ENCODE measurements at places on chromosomes 11 and 22.
A peak's percentile ranks its signal among the peaks of the same experiment; 100 is the strongest.

GRCh38 chr11:126138636-126139035 lies 72.8 kb downstream of the RPUSD4 start:
- DNase-seq: no peak

DNA sequence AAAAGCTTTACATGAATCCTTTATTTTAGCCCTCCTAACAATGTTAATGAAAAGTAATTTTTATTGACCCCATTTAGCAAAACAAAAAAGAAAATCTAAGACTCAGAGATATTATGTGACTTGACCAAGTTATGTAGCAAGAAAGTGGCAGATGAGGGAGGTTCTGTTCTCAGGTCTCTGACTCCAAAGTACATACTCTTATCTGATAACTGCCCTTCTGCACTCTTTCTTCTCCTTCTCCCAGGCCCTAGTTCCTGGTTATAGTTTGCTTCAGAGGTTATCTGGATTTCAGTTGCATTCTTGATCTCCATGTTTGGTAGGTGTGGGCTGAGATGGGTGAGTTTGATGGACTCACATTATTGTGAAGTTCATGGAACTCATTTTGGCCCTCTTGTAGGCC lies 4.5 kb downstream of the OR9Q2 start:
- DNase-seq: no peak

- no peak for DNase-seq
Observed at GRCh38 chr11:68680541-68681231, 3.7 kb upstream of the GAL start.

- peak; percentile 52 for DNase-seq
Observed at GRCh38 chr11:103317118-103317517, 207.9 kb downstream of the DYNC2H1 start.

DNA sequence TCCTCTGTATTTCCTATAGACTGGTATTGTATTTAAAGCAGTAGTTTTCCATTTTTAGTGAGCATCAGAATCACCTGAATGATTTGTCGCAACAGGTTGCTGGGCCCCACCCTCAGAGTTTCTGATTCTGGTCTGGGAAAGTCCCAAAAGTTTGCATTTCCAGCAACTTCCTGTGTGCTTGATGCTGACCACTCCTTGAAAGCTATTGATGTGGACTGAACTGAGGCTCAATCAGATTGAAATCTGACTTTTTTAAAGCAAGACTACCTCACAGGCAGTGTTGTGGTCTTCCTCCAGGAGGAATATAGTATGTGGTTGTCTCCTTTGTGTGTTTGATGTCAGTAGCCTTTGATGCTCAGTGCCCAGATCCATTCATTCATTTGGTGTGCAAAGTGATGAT lies 17.2 kb upstream of the MPZL2 start:
- DNase-seq: no peak

DNA sequence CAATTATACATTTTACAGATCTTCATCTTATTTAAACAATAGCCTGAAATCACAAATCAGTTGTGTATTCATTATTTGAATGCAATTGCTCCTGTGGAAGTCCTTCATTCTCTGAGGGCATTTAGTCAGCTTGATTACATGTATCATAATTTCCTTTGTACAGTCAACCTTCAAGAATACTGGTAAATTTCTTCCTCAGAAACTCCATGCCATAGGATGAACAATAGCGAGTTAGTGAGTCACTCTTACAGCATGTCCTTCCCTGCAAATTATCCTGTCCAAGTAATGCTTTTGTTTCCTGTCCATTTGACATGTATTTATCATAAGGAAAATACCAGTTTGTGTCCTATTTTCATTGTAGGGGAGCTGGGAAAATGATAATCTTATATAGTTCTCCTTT lies 3.8 kb downstream of the OR10S1 start:
- DNase-seq: peak; percentile 67

DNA sequence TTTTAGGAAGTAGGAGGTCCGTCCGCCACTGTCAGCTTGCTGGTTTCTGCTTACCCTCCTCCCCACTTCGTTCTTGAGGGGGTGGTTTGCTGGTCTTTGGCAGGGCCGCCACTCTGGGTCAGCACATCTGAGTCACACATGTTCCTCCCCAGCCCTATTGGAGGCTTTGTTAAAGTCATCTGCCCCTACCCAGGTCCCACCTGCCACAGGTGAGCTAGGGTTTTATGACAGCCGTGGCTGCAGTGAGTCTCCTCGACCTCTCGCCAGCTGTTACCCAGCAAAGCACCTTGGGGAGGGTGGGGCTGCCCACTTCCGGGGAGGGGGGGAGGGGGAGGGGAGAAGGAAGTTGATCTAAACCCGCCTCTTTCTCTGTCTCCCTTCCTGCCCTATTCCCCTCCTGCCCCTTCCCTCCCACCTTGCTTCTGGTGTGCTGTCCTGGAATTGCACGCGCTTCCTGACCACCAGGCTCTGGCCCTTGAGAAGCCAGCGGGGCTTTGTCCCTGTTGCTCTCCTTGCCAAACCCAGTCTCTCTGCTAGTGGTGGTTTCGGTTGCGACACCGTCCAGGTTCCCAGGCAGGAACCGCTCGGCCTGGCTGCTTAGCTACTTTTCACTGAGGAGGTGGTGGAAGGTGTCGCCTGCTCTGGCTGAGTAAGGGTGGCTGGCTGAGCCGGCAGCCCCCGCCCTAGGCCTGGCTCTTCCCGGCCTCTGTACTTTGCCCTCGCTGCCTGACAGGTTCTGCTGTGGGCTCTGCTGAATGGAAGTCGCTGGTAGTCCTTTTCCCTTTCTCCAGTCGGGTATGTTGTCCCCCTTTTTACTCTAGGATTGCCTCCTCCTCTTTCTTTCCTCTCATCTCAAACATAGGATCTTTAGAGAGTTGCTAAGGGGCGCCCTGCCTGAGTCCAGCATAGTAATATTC lies 28.5 kb downstream of the RCOR2 start:
- DNase-seq: peak; percentile 43

DNA sequence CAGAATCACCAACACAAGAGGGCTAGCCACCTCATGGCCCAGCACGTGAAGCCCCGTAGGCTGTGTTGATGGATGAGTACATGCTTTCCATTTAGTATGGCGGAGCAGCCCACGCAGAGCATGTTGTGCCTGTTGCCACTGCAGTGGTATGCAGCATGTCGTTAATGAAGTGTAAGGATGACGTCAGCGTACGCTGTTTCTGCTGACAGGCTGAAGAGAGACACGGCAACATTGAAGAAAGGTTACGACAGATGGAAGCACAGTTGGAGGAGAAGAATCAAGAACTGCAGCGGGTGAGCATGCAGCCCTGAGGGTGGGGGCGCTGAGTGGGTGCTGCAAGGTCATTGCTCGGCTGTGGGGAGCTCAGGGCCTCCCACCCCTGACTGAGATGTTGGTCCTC lies 62.8 kb downstream of the PPFIA1 start:
- peak; percentile 10 for DNase-seq

DNA sequence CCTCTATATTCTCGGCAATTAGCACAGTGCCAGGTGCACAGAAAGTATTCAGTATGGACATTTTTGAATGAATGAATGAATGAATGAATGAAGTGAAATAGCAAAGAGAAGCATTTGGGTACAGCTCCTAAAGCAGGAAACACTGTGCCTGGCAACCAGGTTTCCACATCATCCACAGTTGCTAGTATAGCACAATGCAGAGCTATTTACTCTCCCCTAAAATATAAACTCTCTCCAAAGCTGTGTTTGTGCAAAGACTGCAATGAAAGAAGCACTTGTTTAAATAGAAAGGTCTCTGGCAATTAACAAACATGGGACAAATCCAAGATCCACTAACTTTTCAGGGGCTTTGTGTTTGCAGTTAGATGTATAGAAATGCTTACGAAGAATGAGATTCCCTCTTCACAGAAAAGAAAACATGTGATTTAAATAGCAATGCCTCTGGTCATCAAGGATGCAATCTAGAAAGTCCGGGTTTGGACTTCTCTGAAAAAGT lies 103.0 kb upstream of the OPCML start:
- no peak for DNase-seq

GRCh38 chr11:15104166-15104565 lies 10.6 kb upstream of the INSC start:
- DNase-seq: no peak

DNA sequence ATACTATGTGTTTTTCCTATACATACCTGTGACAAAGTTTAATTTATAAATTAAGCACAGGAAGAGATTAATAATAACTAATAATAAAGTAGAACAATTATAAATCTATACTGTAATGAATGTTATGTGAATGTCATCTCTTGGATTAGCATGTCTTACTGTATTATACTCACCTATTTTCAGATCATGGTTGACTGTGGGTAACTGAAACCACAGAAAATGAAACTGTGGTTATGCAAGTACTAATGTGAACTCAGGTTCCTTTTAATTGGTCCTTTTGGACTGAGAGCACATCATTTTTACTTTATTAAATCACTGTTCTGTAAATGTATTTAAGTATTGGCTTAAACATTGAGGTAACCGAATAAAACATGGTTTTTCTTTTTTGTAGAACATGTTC lies 108.8 kb downstream of the PPP6R3 start:
- no peak for DNase-seq

DNA sequence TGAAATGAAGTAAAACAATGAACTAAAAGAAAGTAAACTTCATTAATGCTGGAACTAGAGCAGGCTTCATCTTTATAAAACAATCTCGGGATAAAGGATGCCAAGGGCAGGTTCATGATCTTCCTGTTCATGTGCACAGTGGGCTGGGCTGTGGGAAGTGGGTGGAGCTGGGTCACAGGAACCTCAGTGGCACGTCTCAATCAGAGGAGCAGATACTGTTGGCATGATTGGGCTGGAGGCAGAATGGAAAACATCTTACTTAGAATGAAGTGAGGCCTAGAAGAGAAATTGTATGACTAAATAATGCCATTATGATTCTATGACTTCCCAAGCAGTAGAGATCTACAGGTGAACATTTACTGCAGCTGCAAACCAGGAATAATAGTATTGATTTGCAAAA lies 45.4 kb upstream of the CALCB start:
- no peak for DNase-seq

DNA sequence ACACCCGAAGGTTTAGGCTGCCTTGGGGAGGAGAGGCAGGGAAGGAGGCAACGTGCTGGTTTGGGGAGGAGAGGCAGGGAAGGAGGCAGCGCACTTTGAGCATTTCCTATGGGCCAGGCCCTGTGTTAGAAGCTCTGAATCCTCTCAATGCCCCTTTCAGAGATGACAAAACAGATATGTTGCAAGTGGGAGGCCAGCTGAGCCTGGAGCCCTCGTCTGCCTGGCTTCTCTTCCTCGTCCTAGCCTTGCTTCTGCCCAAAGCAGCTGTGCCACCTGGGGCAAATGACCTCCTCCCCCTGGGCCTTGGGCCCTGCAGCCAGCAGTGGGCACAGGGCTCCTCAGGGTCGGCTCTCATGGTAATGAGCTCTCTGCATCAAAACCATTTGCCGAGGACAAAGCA lies 15.3 kb upstream of the LRRC32 start:
- no peak for DNase-seq

GRCh38 chr22:46262449-46263215 lies 511 bp downstream of the PKDREJ start:
- peak; percentile 35 for DNase-seq

DNA sequence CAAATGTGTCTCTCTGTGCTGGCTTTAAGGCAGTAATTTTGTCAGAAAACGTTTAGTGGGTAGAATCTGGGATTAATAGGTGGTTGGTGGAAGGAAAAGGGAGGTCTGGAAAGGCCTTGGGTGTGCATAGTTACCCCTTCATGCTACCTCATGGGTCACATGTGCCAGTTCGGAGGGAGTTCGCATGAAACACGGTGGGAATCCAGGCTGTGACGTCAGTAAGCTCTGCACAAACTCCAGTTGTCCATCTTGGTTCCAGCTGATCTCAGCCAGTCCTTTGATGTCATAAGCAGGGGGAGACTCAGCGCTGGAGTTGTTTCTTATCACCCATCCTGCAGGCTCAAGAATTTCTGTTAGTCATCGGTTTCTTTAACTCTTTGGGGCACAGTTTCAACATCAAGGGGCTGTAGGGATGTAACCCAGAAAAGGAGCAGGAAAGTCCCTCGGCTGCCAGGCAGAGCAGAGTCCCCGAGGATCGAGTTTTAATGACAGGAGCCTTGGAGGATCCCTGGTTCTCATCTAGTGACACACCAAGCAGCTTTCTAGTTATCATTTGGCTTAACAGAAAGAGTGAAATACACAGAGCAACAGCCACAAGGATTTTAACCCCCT lies 28.9 kb downstream of the MOV10L1 start:
- peak; percentile 86 for DNase-seq

GRCh38 chr11:130471731-130472433 lies 23.4 kb downstream of the ADAMTS15 start:
- DNase-seq: no peak

- DNase-seq: peak; percentile 70
Observed at GRCh38 chr11:17354601-17354991, 3.0 kb downstream of the NCR3LG1 start.

DNA sequence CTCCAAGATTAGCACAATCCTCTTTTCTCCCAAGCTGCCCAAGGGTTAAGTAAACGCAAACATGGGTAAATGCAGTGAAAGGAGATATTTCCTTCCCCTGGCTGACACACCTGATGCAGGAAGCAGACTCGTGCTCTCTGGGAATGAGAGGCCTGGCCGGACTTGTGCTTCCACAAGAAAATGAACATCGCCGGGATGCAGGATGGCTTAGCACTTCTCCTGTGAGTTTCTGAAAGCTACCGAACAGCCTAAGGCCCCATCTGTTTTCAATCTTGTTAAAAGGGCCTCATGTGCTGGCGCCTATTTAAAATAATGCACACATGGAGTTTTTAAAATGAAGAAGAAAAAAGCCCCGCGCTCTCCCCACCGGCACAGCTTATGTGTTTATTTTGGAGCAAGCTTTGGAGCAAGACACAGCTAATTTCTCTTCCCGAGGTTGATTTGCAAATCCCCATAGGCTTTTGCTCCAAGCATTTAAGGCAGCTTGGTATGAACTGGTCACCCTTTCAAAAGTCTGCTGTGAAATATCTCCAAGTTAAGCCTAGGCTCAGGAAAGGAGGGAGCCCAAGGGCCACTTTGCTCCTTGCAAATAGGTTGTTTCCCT lies 100.9 kb downstream of the SYN3 start:
- DNase-seq: peak; percentile 48

DNA sequence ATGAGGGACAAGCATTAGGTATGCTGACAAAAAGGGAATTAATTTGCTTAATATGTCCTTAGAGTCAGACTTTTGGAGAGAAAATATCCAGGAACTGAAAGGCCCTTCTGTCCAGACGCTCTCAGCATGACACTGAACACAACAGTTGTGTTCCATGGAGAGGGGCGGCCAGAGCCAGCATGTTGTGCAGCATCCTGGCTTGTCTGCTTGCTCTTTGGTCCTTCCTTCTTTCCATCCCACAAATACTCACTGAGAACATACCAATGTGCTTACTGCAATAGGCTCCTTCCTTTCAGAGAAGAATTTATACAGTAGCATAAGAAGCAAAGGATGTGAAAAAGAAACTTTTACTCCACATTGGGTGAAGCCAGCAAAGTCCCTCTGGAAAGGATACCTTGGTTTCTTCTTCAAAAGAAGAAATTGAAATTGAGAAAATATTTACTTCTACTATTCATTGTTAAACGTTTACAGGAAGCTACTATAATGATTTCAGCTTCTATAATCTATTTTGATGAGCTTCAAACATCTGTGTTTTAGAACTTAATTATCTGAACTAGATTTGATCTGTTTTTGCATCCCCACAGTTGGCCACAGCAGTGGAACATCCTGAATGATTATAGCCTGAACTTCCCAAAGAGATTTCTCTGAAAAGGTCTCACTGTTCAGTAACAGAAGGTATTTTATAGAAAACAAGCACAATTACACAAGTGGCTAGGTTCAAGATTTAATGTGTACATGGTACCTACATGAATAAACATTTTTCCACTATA lies 304.1 kb upstream of the PITPNB start:
- DNase-seq: peak; percentile 56

GRCh38 chr11:124339396-124340141 lies 19.6 kb upstream of the OR8D2 start:
- DNase-seq: no peak
